ENCODE measurements at places on chromosomes 3 and 15.

DNA sequence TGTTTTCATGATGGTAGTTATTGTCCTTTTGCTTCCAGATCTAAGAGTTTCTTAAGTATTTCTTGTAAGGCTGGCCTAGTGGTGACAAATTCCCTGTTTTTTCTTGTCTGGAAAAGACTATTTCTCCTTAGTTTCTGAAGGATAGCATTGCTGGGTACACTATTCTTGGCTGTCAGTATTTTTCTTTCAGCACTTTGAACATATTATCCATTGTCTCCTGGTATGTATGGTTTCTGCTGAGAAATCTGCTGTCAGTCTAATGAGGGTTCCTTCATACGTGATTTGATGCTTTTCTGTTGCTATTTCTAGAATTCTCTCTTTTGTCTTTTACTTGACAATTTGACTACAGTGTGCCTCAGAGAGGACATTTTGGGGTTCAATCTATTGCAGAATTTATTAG lies 134.3 kb downstream of the CGGBP1 start:
- DNase-seq = no peak

GRCh38 chr3:37504583-37505357 lies 330.4 kb upstream of the LRRFIP2 start:
- DNase-seq = no peak

DNA sequence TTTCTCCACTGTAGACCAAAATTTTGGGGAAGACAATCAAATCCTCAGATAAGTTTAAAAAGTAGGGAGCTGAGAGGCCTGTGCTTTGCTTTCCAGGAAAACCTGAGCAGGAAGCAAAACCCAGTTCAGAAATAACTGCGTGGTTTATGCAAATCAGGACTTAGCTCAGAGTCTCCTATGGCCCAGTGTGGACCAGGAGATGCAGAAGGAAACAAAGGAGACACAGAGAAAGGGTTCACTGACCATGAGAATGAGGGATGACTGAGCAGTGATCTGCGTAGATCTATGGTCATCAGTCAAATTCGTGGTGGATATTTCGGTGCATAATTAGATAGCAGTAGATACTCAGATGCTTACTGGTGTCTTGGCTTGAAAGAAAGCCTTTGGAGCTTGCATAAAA lies 196.6 kb downstream of the TPRG1 start:
- no peak for DNase-seq

- DNase-seq = no peak
Measured at GRCh38 chr3:195285372-195285771, 14.4 kb upstream of the XXYLT1 start.

GRCh38 chr15:89673165-89673512 lies 6.0 kb downstream of the PLIN1 start:
- DNase-seq = no peak

DNA sequence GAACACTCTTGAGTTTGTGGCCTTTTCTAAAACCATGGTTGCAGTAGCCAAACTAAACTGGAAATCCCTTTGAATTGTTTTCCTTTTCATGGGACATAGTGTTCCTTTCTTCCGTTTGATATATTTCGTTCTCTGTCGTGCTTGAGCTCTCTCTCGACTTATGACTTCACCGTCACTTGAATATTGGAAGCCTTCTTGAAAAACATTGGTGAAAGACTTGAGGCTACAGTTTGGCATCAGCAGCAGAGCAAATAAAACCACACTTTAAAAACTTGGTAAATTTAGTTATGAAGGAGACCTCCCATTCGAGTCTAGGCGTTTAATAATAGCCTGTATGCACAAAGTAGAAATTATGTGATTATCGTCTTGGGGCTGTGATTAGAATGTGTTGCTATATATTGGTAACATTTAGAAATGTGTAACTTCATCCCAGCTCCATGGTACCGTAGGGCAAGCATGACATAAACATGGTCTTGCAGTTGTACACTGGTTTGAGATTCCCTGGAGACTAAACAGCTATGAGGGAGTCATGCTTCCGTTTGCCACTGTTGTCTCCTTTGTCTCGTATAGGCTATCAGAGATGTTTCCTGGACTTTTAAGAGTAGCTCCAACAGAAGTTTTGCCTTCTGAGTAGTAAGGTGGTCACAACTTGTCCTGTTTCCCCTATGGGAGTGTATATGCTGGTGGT lies 122.3 kb downstream of the PTPRG start:
- no peak for DNase-seq

- DNase-seq = no peak
Measured at GRCh38 chr15:63942486-63943365, 103.6 kb downstream of the DAPK2 start.

Data from omental fat pad (tissue), 4 donors.